Smooth muscle cell of the pulmonary artery (primary cell): ENCODE measurements at places on chromosomes 3 and 15. TPM values are rescaled to one million over a fixed set of nuclear protein-coding genes. Genes with fewer than 3 reads are reported as not detected.

NTRK3 gene
- 1.4 and 1.5 TPM in 2 replicates for total RNA-seq

EPHB3 gene
- total RNA-seq, result 3.8 and 6.9 TPM in 2 replicates

MYO1E gene
- 122 and 124 TPM in 2 replicates for total RNA-seq

STXBP5L gene
- total RNA-seq, result not detected in 2 replicates

CLDN1 gene
- 0.20 and 4.1 TPM in 2 replicates for total RNA-seq

WDR48 gene
- 33.6 and 46.4 TPM in 2 replicates for total RNA-seq

AADAC gene
- 1.9 and 17.6 TPM in 2 replicates for total RNA-seq

PRSS50 gene
- not detected in 2 replicates for total RNA-seq

VGLL3 gene
- 17.9 and 93.0 TPM in 2 replicates for total RNA-seq

GJD2 gene
- not detected in 2 replicates for total RNA-seq

RHCG gene
- total RNA-seq, result 0.07 and 0.50 TPM in 2 replicates

NR1I2 gene
- 0.20 and 0.23 TPM in 2 replicates for total RNA-seq

SLC7A14 gene
- total RNA-seq, result 0.83 and 4.5 TPM in 2 replicates

VIPR1 gene
- 2.2 and 8.3 TPM in 2 replicates for total RNA-seq

CDC25A gene
- total RNA-seq, result 2.3 and 2.5 TPM in 2 replicates

SCN5A gene
- 0.23 and 0.72 TPM in 2 replicates for total RNA-seq

UBA7 gene
- total RNA-seq, result 51.1 and 54.4 TPM in 2 replicates

PSTPIP1 gene
- total RNA-seq, result 0.98 and 4.4 TPM in 2 replicates

ZNF710 gene
- total RNA-seq, result 8.5 and 10.3 TPM in 2 replicates

PP2D1 gene
- total RNA-seq, result not detected in 2 replicates

FAM107A gene
- 0.07 TPM in 1 of 2 replicates, not detected in the other for total RNA-seq

BHLHE40 gene
- 56.2 and 77.0 TPM in 2 replicates for total RNA-seq

LRRIQ4 gene
- 0.07 TPM in 2 replicates for total RNA-seq

SLC9C1 gene
- total RNA-seq, result 0.20 and 0.43 TPM in 2 replicates

RARRES1 gene
- total RNA-seq, result 8.0 and 10.9 TPM in 2 replicates

SNTN gene
- not detected in 2 replicates for total RNA-seq

ECT2 gene
- 17.2 and 26.1 TPM in 2 replicates for total RNA-seq

ZBED2 gene
- total RNA-seq, result 0.07 TPM in 1 of 2 replicates, not detected in the other

NDN gene
- 65.9 and 66.9 TPM in 2 replicates for total RNA-seq

FAM3D gene
- total RNA-seq, result not detected in 2 replicates

MYNN gene
- total RNA-seq, result 16.7 and 20.1 TPM in 2 replicates

CLDN11 gene
- 50.9 and 183 TPM in 2 replicates for total RNA-seq

CKMT1A gene
- not detected in 2 replicates for total RNA-seq
